ENCODE measurements at places on chromosomes 5 and 9. TPM values are rescaled to one million over a fixed set of nuclear protein-coding genes. Genes with fewer than 3 reads are reported as not detected.
A peak's percentile ranks its signal among the peaks of the same experiment; 100 is the strongest.

PRSS3 gene
- total RNA-seq: not detected

SCGB3A2 gene
- not detected for total RNA-seq

SLC6A3 gene
- not detected for total RNA-seq

GRCh38 chr5:160959804-160960203 is 107.8 kb upstream of the ATP10B start:
- H3K27ac ChIP-seq: no peak overlapping the region
- no peaks in the 10 kb centered on the region for H3K4me1 ChIP-seq
- H3K4me3 ChIP-seq: no peak overlapping the region
- H3K36me3 ChIP-seq: no peaks in the 10 kb centered on the region
- H3K27me3 ChIP-seq: no peaks in the 10 kb centered on the region

- no peak for DNase-seq
- no peaks in the 10 kb centered on the region for H3K36me3 ChIP-seq
These were observed 23.7 kb upstream of the FAM120A start for GRCh38 chr9:93427655-93428379.

DNA sequence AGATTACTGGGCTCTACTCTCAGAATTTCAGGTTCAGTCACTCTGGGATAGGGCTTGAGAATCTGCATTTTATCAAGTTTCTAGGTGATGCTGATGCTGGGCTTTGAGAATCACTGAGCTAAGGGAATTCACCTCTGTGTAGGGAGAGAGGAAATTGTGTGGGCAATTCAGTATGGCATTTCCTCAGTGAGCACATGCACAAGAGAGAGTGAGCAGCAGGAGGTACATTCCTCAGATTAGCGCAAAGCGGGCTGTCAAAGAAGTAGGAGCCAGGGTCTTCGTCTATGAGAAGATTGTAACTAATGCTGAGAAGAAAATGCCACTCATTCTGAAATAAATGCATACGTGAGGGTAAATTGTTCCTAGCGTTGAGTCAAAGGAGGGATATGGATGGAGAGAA is 175.9 kb downstream of the KIF4B start:
- H3K36me3 ChIP-seq: no peaks in the 10 kb centered on the region
- no peak for DNase-seq
- H3K27me3 ChIP-seq: no peaks in the 10 kb centered on the region
- H3K27ac ChIP-seq: no peak overlapping the region

DNA sequence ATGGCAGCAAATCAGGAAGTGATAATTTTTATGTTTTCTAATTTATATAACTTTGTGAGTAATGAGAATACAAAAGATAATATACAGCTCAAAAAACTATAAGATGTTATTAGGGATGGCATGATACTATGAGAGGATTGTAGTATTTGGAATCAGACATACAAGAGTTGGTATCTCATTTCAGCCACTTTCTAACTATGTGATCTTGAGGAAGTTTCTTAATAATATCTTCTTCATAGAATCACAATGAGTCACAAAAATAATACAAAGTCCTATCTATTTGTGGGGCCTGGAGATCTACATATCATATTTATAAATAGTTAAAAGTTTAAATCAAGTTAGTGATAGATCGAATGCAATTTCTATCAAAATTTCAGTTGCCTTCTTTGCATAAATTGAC is 23.7 kb upstream of the TMED7 start:
- H3K27me3 ChIP-seq: no peaks in the 10 kb centered on the region
- no peak overlapping the region for H3K4me3 ChIP-seq
- no peaks in the 10 kb centered on the region for H3K4me1 ChIP-seq
- no peak overlapping the region for H3K27ac ChIP-seq
- no peak for DNase-seq
- no peaks in the 10 kb centered on the region for H3K36me3 ChIP-seq

GRCh38 chr9:110217656-110218099 is 9.7 kb upstream of the C9orf152 start:
- no peak overlapping the region for H3K27ac ChIP-seq
- peaks cover 2% of the 10 kb centered on the region for H3K4me1 ChIP-seq
- H3K4me3 ChIP-seq: no peak overlapping the region
- H3K36me3 ChIP-seq: no peaks in the 10 kb centered on the region
- peak; percentile 69 for DNase-seq
- H3K27me3 ChIP-seq: no peaks in the 10 kb centered on the region

DNA sequence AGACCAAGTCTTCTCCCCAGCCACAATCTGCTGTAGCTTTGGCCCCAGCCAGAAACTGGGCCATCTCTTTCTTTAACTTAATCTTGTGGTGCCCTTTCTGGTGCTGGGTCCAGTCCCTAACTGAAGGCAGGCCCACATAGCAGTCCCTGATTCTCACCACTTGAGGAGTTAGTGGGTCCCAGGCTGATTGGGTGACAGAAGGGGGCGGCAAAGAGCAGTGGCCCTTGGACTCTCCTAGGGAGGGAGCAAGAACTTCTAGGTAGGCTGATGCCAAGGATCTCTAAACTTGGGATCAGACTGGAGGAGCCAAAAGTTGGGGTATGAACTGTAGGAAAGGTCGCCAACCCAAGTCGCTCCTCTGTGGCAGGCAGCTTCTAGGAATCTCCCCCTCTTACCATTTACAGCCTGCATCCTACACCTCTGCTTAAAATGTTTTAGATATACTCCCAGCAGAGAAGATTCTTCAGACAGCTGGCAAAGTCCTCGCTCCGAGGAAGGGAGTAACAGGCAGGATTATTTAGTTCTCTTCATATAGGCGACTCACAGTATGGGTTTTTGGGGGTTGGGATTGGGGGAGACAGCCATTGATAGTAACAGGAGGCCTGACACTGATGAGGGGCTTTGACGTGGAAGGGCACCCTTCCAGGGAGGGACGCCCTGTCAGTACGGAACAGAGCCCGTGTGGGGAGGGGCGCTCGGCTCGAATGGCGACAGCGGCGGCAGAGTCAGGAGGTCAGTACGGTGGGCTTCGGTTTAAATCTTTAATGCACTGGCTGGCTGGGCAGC is 2.0 kb upstream of the CCL27 start:
- H3K4me3 ChIP-seq: peak overlapping the region; percentile 77
- no peaks in the 10 kb centered on the region for H3K36me3 ChIP-seq
- peak; percentile 84 for DNase-seq
- peak overlapping the region; percentile 78 for H3K27ac ChIP-seq
